PC-3 (cell line): ENCODE measurements at places on chromosomes 7 and 10. TPM values are rescaled to one million over a fixed set of nuclear protein-coding genes. Genes with fewer than 3 reads are reported as not detected.

The OR2A1 gene
- 0.40 TPM in 1 of 2 replicates, not detected in the other for total RNA-seq

The USP6NL gene
- 13.0 and 14.3 TPM in 2 replicates for total RNA-seq

The LRRC4 gene
- 0.26 TPM in 1 of 2 replicates, not detected in the other for total RNA-seq

The SLC18A3 gene
- total RNA-seq: not detected in 2 replicates

The HECW1 gene
- 3.0 and 3.6 TPM in 2 replicates for total RNA-seq

GRCh38 chr10:76983624-76984023 lies 654.0 kb downstream of the KCNMA1 start:
- no peaks in the 10 kb centered on the region for H3K36me3 ChIP-seq
- H3K27ac ChIP-seq: 0 out of 2 replicates have a peak overlapping the region, but pooled peaks have one; percentile 2
- no peaks in the 10 kb centered on the region for H3K27me3 ChIP-seq
- H3K4me1 ChIP-seq: peaks cover 18% of the 10 kb centered on the region

- no peaks in the 10 kb centered on the region for H3K36me3 ChIP-seq
- no peaks in the 10 kb centered on the region for H3K27me3 ChIP-seq
- no peak for DNase-seq
- no peak overlapping the region for H3K27ac ChIP-seq
- H3K4me3 ChIP-seq: no peak overlapping the region
Measured at GRCh38 chr10:7679256-7679655, 12.5 kb upstream of the ITIH5 start.

DNA sequence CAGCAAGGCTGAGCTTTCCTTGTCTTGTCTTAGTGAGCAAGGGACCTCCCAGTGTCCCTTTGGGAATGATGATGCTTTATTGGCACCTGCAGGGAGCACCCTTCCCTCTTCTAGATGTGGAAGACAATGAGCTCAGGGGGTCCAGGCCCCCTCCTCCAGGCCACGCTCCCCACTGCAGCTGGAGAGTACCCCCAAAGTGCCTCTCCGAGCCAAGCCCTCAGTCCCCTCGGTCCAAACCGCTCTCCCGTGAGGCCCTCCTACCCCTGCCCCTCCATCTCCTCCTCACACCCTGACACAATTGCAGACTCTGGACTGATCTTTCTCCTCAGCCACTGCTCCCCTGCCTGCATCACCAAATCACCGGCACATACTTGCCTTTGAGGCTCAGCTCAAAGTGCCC lies 16.7 kb downstream of the RBP3 start:
- no peak overlapping the region for H3K4me3 ChIP-seq
- DNase-seq: no peak
- 0 out of 2 replicates have a peak, but pooled peaks cover 4% of the 10 kb centered on the region for H3K4me1 ChIP-seq
- no peak overlapping the region for H3K27ac ChIP-seq
- H3K27me3 ChIP-seq: no peaks in the 10 kb centered on the region

DNA sequence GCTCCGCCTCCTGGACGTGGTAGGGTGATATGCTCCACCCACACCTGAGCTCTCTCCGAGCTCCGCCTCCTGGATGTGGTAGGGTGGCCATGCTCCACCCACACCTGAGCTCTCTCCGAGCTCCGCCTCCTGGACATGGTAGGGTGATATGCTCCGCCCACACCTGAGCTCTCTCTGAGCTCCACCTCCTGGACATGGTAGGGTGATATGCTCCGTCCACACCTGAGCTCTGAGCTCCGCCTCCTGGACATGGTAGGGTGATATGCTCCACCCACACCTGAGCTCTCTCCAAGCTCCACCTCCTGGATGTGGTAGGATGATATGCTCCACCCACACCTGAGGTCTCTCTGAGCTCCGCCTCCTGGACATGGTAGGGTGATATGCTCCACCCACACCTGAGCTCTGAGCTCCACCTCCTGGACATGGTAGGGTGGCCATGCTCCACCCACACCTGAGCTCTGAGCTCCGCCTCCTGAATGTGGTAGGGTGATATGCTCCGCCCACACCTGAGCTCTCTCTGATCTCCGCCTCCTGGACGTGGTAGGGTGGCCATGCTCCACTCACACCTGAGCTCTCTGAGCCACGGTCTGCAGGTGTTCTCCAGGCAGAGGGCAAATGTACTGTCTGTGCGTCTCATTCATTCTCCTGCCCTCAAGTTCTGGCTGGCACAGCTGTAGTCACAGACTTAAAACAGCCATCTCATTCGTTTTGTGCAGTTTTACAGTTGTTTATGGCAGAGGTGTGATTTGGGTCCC lies 252.4 kb downstream of the DIP2C start:
- H3K4me1 ChIP-seq: no peaks in the 10 kb centered on the region
- DNase-seq: peak; percentile 80
- no peak overlapping the region for H3K4me3 ChIP-seq
- H3K27me3 ChIP-seq: no peaks in the 10 kb centered on the region
- no peaks in the 10 kb centered on the region for H3K36me3 ChIP-seq
- H3K27ac ChIP-seq: no peak overlapping the region

GRCh38 chr10:2576892-2577291 lies 490.5 kb upstream of the PFKP start:
- no peak overlapping the region for H3K4me3 ChIP-seq
- H3K27ac ChIP-seq: no peak overlapping the region
- no peaks in the 10 kb centered on the region for H3K36me3 ChIP-seq
- H3K27me3 ChIP-seq: no peaks in the 10 kb centered on the region

- peaks cover 19% of the 10 kb centered on the region; the same call in 1 of the 2 replicates for H3K36me3 ChIP-seq
- peak; percentile 38 for DNase-seq
- H3K27me3 ChIP-seq: no peaks in the 10 kb centered on the region
- H3K4me3 ChIP-seq: no peak overlapping the region
- peaks cover 9% of the 10 kb centered on the region for H3K4me1 ChIP-seq
- no peak overlapping the region for H3K27ac ChIP-seq
Measured at GRCh38 chr10:74586088-74586585, 240.3 kb upstream of the KAT6B start.

- H3K27me3 ChIP-seq: no peaks in the 10 kb centered on the region
- H3K4me1 ChIP-seq: no peaks in the 10 kb centered on the region
- DNase-seq: no peak
- H3K4me3 ChIP-seq: no peak overlapping the region
Measured at GRCh38 chr10:17488848-17489247, 34.5 kb upstream of the ST8SIA6 start.

- no peak for DNase-seq
- H3K36me3 ChIP-seq: no peaks in the 10 kb centered on the region
- H3K4me1 ChIP-seq: peaks cover 6% of the 10 kb centered on the region; the same call in 1 of the 2 replicates
- peaks cover 66% of the 10 kb centered on the region for H3K27me3 ChIP-seq
- H3K27ac ChIP-seq: no peak overlapping the region
- H3K4me3 ChIP-seq: peak overlapping the region; percentile 66; the same call in 1 of the 2 replicates
Measured at GRCh38 chr10:123140164-123140982, 4.6 kb downstream of the HMX3 start.

GRCh38 chr7:27316311-27316710 lies 73.7 kb downstream of the EVX1 start:
- H3K27me3 ChIP-seq: no peaks in the 10 kb centered on the region
- no peak for DNase-seq
- no peaks in the 10 kb centered on the region for H3K36me3 ChIP-seq
- peaks cover 19% of the 10 kb centered on the region for H3K4me1 ChIP-seq

GRCh38 chr7:100489824-100490223 lies 6.1 kb downstream of the NYAP1 start:
- no peaks in the 10 kb centered on the region for H3K4me1 ChIP-seq
- H3K4me3 ChIP-seq: no peak overlapping the region
- H3K27me3 ChIP-seq: no peaks in the 10 kb centered on the region
- DNase-seq: peak; percentile 35
- H3K36me3 ChIP-seq: no peaks in the 10 kb centered on the region
- H3K27ac ChIP-seq: no peak overlapping the region

DNA sequence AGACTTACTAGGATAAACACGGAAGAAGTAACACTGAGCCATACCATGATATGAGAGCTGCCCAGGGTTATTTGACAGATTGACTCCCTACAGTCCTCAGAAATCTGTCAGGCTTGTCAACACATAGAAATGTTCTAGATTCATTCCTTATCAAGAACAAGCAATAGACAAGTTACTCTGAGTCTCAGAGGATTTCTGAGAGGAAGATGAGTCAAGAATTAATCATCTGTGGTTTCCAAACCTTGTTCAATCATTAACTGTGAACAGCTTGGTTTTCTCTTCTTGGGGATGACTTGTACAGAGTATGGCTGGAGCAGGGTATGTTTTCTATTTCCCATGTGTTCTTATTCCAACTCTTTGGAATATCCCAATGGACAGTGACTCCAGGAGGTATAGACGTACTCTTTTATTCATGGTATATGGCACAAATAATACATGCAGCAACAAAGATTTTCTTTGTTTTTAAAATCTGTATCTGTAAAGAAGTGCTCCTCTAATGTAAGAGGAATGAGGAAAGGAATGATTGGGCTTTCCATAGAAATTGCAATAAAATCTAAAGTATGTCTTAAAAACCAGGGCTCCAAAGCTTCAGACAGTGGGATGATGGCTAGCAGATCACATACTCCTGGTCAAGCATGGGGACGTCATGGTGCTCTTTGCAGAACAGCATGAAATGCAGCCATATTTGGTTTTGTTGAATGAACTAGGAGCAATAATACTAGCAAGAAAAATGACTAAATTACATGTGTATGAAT lies 11.9 kb upstream of the SFR1 start:
- H3K27me3 ChIP-seq: no peaks in the 10 kb centered on the region
- H3K4me3 ChIP-seq: no peak overlapping the region
- H3K27ac ChIP-seq: peak overlapping the region; percentile 83
- H3K36me3 ChIP-seq: no peaks in the 10 kb centered on the region
- DNase-seq: peak; percentile 88
- peaks cover 20% of the 10 kb centered on the region for H3K4me1 ChIP-seq

- no peak overlapping the region for H3K27ac ChIP-seq
- no peaks in the 10 kb centered on the region for H3K36me3 ChIP-seq
- H3K27me3 ChIP-seq: peaks cover 49% of the 10 kb centered on the region
- no peaks in the 10 kb centered on the region for H3K4me1 ChIP-seq
- no peak overlapping the region for H3K4me3 ChIP-seq
Measured at GRCh38 chr10:1738950-1739349, 1.6 kb upstream of the ADARB2 start.

GRCh38 chr7:66099232-66099550 lies 15.5 kb upstream of the CRCP start:
- H3K27me3 ChIP-seq: no peaks in the 10 kb centered on the region
- no peaks in the 10 kb centered on the region for H3K36me3 ChIP-seq
- DNase-seq: no peak
- peak overlapping the region; percentile 78; the same call in 1 of the 2 replicates for H3K27ac ChIP-seq
- H3K4me1 ChIP-seq: no peaks in the 10 kb centered on the region; the same call in 1 of the 2 replicates

GRCh38 chr7:77580762-77581350 lies 43.8 kb downstream of the PTPN12 start:
- no peak overlapping the region for H3K27ac ChIP-seq
- DNase-seq: no peak
- no peaks in the 10 kb centered on the region; the same call in 1 of the 2 replicates for H3K4me1 ChIP-seq
- no peaks in the 10 kb centered on the region for H3K27me3 ChIP-seq
- H3K36me3 ChIP-seq: peaks cover 36% of the 10 kb centered on the region
- H3K4me3 ChIP-seq: no peak overlapping the region

GRCh38 chr7:137967143-137968018 lies 34.5 kb downstream of the CREB3L2 start:
- no peaks in the 10 kb centered on the region for H3K36me3 ChIP-seq
- H3K27me3 ChIP-seq: no peaks in the 10 kb centered on the region
- peak; percentile 40 for DNase-seq
- H3K4me1 ChIP-seq: peaks cover 33% of the 10 kb centered on the region
- no peak overlapping the region for H3K27ac ChIP-seq

DNA sequence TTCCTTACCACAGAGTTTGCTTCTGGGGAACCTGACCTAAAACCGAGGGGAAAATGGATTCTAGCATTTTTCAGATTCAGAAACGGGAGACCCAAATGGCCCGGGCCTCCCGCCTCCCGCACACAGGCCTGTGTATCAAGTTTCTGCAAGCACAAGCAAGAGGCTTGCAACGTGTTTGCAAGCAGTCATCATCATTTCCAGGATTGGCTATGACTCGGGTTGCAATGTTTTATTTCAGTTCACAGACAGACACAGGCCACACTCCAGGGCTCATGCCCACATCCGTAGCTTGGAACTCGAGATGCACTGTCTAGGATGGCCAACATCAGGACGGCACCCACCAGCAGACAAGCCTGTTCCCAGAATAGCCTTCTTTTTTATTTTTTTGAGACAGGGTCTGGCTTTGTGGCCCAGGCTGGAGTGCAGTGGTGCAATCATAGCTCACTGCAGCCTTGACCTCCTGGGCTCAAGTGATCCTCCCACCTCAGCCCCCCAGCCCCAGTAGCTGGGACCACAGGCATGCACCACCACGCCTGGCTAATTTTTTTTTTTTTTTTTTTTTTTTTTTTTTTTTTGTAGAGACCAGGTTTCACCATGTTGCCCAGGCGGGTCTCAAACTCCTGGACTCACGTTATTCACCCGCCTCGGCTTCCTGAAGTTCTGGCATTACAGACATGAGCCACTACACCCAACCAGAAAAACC lies 68.1 kb upstream of the FOXK1 start:
- DNase-seq: no peak
- 0 out of 2 replicates have a peak, but pooled peaks cover 3% of the 10 kb centered on the region for H3K4me1 ChIP-seq
- H3K27ac ChIP-seq: no peak overlapping the region
